ENCODE measurements at places on chromosomes 4 and X. TPM values are rescaled to one million over a fixed set of nuclear protein-coding genes. Genes with fewer than 3 reads are reported as not detected.

Gene CENPE
- 71.0 TPM for total RNA-seq

Gene H2BW1
- total RNA-seq: not detected

Gene CYBB
- total RNA-seq: not detected

Gene FRMD7
- total RNA-seq: not detected

Gene CT45A10
- total RNA-seq: not detected

Gene SHROOM3
- total RNA-seq: not detected

Gene F8
- 4.2 TPM for total RNA-seq

- no peak overlapping the region for H3K4me3 ChIP-seq
- no peaks in the 10 kb centered on the region for H3K4me1 ChIP-seq
- no peak overlapping the region for H3K27ac ChIP-seq
- no peak for DNase-seq
- H3K27me3 ChIP-seq: no peaks in the 10 kb centered on the region
These were observed 121.7 kb upstream of the CXXC4 start for GRCh38 chr4:104616401-104616820.

DNA sequence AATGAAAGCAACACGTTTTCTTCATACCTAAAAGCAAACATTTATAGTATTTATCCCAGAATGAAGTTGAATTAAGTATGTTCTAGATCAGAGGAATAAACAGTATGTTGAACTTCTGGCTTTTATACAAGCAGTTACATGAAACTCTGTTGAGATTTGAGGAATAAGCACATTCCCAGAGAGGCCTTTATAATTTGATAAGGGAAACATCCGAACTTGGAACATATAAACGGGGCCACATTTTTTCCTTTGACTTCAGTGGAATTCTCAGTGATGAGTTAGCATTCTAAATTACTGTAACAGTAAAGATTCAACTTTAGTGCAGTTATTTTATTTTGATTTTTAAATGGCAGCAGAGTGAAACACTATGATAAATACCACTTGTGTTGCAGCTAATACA, 119.5 kb downstream of the GLRA3 start:
- H3K27ac ChIP-seq: no peak overlapping the region
- no peak for DNase-seq
- H3K4me3 ChIP-seq: no peak overlapping the region
- H3K27me3 ChIP-seq: no peaks in the 10 kb centered on the region
- no peaks in the 10 kb centered on the region for H3K4me1 ChIP-seq
- H3K36me3 ChIP-seq: no peaks in the 10 kb centered on the region

DNA sequence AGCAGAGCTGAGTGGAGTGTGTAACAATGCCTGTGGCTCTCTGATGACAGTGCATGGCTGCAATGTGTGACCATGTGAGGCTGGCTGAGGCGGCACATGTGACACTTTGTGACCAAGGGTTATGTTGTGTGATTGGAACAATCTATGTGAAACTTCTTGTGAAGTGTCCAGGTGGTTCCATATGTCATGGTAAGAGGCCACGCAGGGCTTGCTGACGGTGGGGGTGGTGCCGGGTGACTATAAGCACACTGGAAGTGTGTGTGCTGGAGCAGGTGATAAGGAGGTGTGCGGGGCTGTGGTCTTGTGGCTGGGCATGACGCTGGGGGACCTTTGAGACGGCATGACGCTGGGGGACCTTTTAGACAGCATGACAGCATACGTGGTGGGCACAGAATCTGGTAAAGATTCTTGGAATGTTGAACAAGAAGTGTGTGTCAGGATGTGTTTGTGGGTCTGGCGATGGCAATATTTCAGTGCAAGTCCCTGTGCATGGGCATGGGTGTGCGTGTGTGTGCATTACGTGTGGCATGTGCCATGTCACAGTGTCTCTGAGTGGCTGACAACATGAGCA, 7.4 kb upstream of the HDAC6 start:
- H3K4me3 ChIP-seq: no peak overlapping the region
- no peak for DNase-seq
- no peak overlapping the region for H3K27ac ChIP-seq
- no peaks in the 10 kb centered on the region for H3K36me3 ChIP-seq
- peaks cover 8% of the 10 kb centered on the region for H3K4me1 ChIP-seq

DNA sequence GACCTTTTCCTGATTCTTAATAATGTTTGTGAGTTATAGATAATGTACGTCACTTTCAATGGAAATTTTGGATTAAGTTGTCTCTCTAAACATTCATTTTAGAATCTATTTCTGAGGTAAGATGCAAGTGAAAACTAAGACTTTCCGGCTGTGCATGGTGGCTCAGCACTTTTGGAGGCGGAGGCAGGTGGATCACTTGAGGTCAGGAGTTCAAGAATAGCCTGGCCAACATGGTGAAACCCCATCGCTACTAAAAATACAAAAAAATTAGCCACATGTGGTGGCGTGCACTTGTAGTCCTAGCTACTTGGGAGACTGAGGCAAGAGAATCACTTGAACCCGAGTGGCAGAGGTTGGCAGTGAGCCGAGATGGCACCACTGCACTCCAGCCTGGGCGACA, 524.6 kb upstream of the SLIT2 start:
- H3K27ac ChIP-seq: no peak overlapping the region
- no peaks in the 10 kb centered on the region for H3K36me3 ChIP-seq
- H3K4me1 ChIP-seq: peaks cover 11% of the 10 kb centered on the region
- no peaks in the 10 kb centered on the region for H3K27me3 ChIP-seq
- DNase-seq: no peak

DNA sequence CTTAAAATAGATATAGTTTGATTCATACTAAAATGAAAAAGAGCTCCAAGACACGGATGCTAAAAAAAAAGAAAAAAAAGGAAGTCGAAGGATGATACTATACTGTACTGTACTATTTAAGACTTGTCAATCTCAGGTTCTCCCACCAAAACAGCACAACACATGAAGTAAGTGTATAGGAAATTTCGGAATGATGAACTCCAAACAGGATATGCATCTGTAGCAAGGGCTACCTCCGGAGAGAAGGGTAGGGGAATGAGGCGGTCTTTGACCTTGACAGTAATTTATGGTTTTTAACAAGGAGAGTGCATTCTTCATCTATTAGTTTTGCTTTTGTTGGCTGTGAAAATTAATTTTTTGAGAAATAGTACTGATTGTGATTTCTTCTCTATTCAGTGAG, 541 bp upstream of the FIP1L1 start:
- H3K27ac ChIP-seq: peak overlapping the region; percentile 99
- peaks cover 32% of the 10 kb centered on the region for H3K4me1 ChIP-seq
- peaks cover 8% of the 10 kb centered on the region for H3K27me3 ChIP-seq

DNA sequence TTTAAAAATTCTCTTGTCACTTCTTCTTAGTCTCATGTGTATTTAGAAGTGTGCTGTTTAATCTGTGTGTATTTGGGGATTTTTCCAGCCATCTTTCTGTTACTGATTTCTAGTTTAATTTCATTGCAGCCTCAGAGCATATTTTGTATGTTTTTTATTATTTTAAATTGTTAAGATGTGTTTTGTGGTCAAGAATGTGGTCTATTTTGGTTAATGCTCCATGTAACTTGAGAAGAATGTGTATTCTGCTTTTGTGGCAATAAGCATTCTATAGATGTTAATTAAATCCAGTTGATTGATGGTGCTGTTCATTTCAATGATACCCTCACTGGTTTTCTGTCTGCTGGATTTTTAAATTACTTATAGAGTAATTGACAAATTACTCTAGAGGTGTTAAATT, 38.9 kb downstream of the ANXA10 start:
- no peaks in the 10 kb centered on the region for H3K36me3 ChIP-seq
- no peaks in the 10 kb centered on the region for H3K4me1 ChIP-seq
- DNase-seq: no peak
- no peak overlapping the region for H3K27ac ChIP-seq

GRCh38 chr4:158051401-158052235, 121.2 kb downstream of the GASK1B start:
- no peaks in the 10 kb centered on the region for H3K36me3 ChIP-seq
- no peak overlapping the region for H3K27ac ChIP-seq
- H3K4me3 ChIP-seq: no peak overlapping the region
- no peak for DNase-seq
- no peaks in the 10 kb centered on the region for H3K27me3 ChIP-seq

DNA sequence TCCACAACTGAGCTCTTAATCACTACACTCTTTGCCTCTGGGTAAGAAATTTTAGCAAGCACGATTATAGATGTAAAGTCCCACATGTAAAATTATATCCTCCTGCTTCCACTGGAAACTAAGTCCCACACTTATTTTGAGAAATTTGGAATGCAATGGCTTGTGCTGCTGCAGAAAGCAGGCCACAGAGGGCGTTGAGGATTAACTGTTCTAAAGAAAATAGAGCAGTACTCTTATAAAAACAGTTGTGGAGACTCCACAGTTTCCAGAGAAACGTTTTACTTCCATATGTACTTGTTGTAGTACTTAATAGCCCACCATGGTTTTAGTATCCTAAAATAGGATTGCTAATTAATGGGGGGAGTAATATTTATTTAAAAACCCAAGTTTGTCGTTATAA, 1.7 kb upstream of the CENPC start:
- H3K27me3 ChIP-seq: no peaks in the 10 kb centered on the region
- H3K36me3 ChIP-seq: peaks cover 26% of the 10 kb centered on the region
- DNase-seq: no peak
- peak overlapping the region; percentile 43 for H3K4me3 ChIP-seq
- peaks cover 36% of the 10 kb centered on the region for H3K4me1 ChIP-seq

DNA sequence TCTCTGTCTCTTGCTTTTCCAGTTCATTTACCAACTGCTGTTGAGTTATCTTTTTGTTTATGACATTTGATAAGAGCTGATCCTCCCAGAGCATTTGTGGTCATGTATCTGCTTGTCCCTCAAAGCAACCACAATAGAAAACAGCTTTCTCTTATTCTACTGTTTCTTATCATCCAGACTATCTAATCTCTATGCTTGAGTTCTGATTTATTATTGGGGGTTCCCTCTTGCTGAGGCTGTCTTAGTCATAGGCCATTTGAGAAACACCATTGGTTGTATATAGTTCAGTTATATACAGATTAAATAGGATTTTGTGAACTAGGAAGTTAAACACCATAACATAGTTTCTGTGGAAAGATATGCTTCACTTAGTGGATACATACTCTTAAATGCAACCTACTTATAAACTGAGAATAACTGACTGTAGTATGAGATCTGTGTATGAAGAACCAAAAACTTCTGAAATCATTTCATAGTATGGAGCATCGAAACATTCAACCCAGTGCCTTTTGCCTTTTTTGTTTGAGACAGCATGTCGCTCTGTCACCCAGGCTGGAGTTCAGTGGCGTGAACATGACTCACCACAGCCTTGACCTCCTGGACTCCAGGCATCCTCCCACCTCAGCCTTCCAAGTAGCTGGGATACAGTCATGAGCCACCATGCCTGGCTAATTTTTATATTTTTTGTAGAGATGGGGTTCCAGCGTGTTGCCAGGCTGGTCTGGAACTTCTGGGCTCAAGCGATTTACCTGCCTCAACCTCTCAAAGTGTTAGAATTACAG, 75.8 kb downstream of the STIM2 start:
- H3K4me3 ChIP-seq: no peak overlapping the region
- no peaks in the 10 kb centered on the region for H3K27me3 ChIP-seq
- H3K4me1 ChIP-seq: peaks cover 22% of the 10 kb centered on the region
- peaks cover 16% of the 10 kb centered on the region for H3K36me3 ChIP-seq
- DNase-seq: no peak
- peak overlapping the region; percentile 3 for H3K27ac ChIP-seq

DNA sequence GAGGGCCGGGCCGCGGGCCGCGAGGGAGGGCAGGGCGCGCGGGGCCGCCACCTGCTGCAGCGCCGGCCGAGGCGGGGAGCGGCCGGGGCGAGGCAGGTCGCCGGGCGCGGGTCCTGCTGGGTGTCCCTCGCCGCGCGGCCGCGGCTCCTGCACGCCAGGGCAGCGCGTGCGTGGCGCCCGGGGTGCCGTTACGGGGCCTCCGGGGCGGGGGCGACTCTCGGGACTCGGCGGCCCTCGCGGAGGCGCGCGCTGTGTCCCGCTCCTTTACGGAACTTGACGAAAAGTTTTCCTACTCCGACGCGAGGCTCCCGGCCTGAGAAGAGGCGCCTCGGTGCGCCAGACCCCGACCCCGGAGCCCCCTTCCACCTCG, 329 bp downstream of the TBC1D14 start:
- H3K27ac ChIP-seq: peak overlapping the region; percentile 89
- H3K36me3 ChIP-seq: peaks cover 2% of the 10 kb centered on the region
- peak overlapping the region; percentile 87 for H3K4me3 ChIP-seq
- peaks cover 49% of the 10 kb centered on the region for H3K4me1 ChIP-seq
- H3K27me3 ChIP-seq: no peaks in the 10 kb centered on the region

GRCh38 chr4:79150820-79151416, 174.9 kb downstream of the NAA11 start:
- no peaks in the 10 kb centered on the region for H3K27me3 ChIP-seq
- no peak overlapping the region for H3K27ac ChIP-seq
- no peaks in the 10 kb centered on the region for H3K36me3 ChIP-seq
- DNase-seq: no peak
- H3K4me3 ChIP-seq: no peak overlapping the region

DNA sequence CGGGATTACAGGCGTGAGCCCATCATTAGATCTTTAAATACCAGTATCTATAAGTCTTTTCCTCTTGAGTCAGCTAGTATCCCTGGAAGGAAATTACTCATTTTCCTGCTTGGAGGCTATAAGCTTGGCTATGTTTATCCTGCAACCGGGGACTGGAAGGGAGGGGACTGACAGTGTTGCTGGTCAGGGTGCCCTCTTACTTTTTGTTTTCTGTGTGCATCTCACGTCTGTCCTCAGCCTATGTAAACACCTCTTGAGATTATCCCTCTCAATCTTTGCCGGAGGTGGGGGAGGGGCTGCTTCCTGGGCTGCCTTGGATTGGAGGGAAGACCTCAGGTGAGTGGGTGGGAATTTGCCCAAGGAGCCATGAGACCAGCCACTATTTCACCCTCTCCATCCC, 37.0 kb downstream of the HTT start:
- H3K27ac ChIP-seq: no peak overlapping the region
- H3K27me3 ChIP-seq: no peaks in the 10 kb centered on the region
- no peak overlapping the region for H3K4me3 ChIP-seq
- peaks cover 48% of the 10 kb centered on the region for H3K36me3 ChIP-seq
- H3K4me1 ChIP-seq: peaks cover 7% of the 10 kb centered on the region

- H3K36me3 ChIP-seq: no peaks in the 10 kb centered on the region
- no peak overlapping the region for H3K4me3 ChIP-seq
- no peaks in the 10 kb centered on the region for H3K4me1 ChIP-seq
- no peak for DNase-seq
- no peak overlapping the region for H3K27ac ChIP-seq
These were observed 793.0 kb downstream of the RAB28 start for GRCh38 chr4:12691168-12691567.

GRCh38 chr4:152278505-152279233, 257.2 kb downstream of the FBXW7 start:
- no peak overlapping the region for H3K4me3 ChIP-seq
- H3K27ac ChIP-seq: no peak overlapping the region
- H3K4me1 ChIP-seq: peaks cover 7% of the 10 kb centered on the region

DNA sequence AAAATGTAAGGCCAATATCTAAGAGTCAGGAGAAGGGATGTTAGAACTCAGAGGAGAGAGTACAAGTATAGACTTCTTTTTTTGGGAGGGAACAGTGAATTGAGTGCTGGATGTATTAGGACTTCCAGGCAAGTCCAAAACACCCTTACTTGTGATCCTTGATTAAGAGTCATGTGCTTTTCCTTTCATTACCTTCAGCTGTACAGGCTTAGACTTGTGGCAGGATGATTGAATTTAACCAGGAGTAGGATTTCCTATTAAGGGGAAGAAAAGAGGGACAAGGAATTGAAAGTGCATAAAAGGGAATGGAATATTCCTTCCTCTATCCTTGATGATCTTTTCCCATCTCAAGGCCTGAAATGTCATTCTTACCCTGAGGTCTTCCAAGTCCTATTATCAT, 606.7 kb downstream of the STIM2 start:
- H3K36me3 ChIP-seq: no peaks in the 10 kb centered on the region
- no peak overlapping the region for H3K4me3 ChIP-seq
- H3K27ac ChIP-seq: no peak overlapping the region
- DNase-seq: no peak
